ENCODE measurements at places on chromosomes 11 and 22.

GRCh38 chr22:40679964-40680818 lies 907 bp downstream of the MCHR1 start:
- DNase-seq = no peak

DNA sequence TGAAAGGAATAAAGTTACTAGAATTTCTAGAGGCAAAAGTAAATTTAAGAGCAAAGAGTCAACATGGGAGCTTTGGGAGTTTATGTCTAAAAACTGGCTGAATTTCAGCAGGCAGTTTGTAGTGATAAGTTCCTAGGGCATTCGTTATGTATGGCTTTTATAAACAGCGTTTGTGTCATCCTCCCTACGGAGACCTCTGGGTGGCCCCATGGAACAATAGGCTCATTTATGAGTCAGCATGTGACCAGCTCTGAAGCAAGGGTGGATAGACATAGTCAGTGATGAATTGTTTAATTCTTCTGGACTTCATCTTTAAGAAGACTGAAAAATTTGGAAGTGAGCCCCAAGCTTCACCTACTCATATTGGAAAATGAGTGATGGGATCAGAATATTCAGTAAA lies 37.1 kb downstream of the SVIP start:
- DNase-seq = no peak

DNA sequence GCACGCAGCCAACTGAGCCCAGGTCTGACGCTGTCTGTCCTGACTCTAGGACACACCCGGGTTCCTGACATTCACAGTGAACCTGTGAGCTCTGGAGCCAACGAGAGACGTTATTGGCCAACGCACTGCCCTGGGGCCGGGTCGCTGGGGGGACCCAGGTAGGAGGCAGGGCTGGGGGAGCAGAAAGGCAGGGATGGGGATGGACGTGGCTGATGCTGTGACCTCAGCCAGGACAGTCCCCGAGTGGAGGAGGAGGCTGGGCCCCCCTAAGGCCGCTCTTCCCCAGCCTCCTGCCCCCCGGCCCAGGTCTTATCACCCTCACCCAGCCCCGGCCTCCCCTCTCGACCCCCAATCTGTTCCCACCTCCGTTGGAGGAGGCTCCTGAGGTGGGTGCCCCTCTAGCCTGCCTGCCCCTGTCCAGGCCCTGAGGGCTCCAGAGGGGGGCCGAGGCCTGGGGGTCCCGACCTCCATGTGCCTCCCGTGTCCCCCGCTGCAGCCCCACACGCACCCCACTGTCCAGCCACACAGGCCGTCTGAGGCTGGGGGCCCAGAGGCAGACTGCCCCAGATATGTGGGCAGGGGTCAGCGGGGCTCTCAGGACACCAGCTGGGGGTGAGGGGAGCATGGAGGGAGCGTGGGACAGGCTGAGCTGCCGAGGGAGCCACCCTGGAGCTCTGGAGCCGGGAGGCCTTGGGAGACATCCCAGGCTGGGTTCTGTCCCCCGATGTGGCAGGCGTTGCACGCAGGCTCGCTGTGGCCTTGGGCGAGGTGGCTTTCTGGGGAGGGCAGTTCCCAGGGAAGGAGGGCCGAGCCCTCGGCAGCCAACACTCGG lies 29.2 kb upstream of the MUC5AC start:
- DNase-seq = no peak

- DNase-seq = no peak
Measured at GRCh38 chr11:64036087-64037026, 626 bp downstream of the FLRT1 start.
